CD4-positive, alpha-beta T cell treated with Interleukin-17A for 4 hours (primary cell): ENCODE measurements at places on chromosomes 12 and 14.
A peak's percentile ranks its signal among the peaks of the same experiment; 100 is the strongest.

- no peak for DNase-seq
These were observed 174.4 kb downstream of the TMEM121 start for GRCh38 chr14:105700622-105701288.

DNA sequence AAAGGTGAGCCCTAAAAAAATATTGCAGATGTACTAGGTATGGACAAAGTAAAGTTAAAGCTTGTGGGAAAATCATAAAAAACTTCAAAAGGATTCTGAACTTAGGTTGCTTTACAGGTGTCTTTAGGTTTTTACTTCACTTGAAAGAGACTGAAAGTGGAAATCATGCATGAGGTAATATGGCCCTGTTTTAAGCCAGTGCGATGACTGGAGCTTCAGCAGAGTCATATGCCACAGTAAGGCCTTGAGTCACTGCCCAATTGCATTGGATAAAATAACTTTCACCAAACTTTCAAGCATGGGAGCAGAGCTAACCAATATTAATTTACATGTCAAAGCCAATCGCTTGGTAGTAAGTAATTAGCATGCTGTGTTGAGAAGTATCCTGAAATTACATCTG, 63.9 kb upstream of the TMEM260 start:
- no peak for DNase-seq

GRCh38 chr14:66045572-66046021, 440.6 kb upstream of the CCDC196 start:
- no peak for DNase-seq

DNA sequence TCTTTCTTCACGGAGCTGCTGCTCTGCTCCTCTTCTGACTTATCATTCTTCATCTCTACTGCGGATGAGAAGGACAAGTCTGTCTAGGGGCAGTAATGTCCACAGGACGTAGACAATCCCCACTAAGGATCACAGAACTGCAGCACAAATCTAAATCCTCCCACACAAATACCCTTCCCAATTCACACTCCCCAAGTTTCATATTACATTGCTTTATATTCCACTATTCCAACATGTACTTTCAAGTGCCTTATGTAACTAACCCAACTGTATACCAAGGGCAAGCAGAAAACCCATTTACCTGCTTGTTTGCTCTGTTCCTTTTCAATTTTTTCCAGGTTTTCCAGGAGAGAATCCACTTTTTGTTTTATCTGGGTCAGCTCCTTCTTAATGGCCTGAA, 55.6 kb upstream of the OR5AU1 start:
- no peak for DNase-seq

DNA sequence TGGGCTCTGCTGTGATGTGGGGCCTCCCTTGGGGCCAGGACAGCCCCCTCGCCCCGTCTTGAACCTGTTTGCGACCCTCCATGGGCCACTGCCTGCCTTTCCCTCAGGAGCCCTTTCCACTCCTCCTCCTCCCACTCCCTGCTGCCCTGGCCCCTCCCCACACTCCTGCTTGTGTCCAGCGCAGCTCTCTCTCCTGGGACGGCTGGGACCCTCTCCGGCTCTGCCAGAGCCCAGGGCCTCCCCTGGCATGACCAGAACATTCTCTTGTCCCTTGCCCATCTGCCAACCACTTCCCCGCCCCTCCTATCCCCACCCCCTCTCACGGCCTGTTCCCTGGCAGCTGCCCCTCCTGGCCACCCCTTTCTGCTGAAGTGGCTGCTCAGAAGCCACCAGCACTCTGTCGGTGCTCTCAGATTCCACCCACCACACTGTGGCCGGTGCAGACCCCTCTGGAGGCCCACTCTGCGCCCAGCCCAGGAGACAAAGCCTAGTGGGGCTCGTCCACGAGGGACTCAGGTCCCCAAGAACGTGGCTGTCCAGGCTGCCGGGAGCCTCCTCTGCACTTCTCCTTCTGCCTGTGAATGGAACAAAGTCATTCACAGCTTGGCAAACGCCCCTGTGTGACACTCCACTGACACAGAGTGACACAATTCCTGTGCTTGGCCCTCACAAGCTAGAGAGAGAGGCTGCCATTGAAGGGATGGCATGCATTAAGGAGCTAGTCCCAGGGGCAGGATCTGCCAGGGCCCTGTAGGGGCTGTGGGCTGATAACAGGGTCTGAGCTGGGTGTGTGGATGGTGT, 1.4 kb downstream of the ASPG start:
- no peak for DNase-seq

- no peak for DNase-seq
These were observed 134.3 kb downstream of the KICS2 start for GRCh38 chr12:64087761-64088160.

DNA sequence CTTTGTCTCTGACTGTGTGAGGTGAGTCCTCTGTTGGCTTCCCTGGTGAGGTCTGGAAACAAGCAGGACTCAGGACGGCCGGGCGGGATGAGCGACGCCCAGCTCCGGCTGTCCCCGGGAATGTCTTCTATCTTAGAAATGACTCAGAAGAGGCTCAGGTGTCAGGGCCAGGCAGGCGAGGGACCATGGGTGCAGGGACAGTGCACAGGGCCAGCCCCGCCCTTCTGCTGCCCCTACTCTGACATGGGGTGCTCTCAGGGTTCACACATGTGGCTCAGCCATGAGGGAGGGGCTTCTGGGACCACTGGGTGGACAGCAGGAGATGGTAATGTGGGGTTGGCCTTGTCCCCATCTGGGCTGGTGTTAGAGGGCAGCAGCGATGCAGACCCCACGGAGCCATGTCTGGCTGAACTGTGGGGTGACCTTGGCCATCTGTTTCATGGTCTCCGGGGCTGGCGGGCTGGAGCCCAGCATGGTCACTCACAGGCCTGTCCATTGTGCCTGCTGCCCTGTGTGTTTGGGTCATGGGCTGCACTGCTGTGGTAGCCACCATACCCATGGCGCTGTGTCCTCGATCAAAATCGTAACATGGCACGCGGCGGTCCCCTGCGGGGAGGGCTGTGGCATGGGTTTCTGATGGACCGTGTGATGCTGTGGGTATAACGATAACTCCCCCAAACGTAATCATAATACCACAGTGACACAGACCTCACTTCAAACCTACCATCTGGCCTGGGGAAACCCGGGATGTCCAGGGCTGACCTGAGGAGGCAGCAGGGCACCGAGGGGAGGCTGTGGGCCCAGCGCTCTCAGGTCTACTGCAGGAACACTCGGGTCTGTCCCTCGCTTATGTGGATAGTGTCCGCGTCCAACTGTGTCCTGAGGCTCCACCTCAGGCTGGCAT, 368.8 kb downstream of the TMEM121 start:
- no peak for DNase-seq

- DNase-seq: no peak
These were observed 2.3 kb upstream of the RPL41 start for GRCh38 chr12:56114084-56114483.

- DNase-seq: no peak
These were observed 1004.4 kb upstream of the TMEM132C start for GRCh38 chr12:127262615-127263014.

- no peak for DNase-seq
These were observed 144.2 kb downstream of the ESR2 start for GRCh38 chr14:64149921-64150320.

- DNase-seq: peak; percentile 28
These were observed 788 bp downstream of the ENO2 start for GRCh38 chr12:6914947-6915788.

DNA sequence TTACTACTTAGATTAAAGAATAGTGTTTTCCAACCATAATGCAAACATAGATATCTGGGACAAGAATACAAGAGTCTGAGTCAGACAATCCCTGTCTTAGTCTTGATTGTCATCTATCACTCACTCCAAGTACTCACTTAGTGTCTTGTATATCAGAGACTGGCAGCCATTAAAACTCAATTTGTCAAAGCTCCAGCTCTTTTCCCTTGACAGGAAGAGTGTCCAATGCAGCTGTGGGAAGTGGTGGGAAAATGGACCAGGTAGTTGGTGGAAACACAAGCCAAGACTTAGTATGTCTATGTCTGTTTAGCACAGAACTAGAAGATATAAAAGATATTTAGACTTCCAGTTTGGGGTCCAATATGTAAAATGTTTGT, 271.6 kb upstream of the CLEC14A start:
- DNase-seq: no peak

- DNase-seq: peak; percentile 34
These were observed 42.3 kb upstream of the GLIPR1 start for GRCh38 chr12:75438059-75438754.

DNA sequence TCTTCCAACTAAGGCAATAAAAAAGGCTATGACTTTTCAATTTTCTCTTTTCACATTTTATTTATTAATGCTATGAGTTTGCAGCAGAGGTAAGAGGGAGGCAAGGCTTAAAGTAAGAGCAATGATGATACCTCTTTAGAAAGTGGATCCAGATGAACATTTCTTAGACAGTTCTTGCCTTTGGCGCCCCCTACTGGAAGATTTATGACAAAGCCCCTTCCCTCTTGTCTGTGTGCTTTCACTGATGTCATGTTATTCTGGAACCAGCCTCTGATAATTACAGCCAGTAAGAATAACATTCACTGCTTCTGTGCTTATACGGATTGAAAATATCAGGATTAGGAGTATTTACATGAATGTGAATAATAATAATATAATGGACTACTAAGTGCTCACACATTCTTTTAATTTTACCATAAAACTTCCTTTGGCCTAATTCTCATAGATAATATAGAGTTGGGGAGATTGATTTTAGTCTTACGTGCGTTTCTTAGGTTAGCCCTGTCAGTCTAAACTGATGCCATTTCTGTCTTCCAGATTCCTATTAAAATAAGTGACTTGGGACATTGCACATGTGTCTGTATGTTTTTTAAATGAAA, 1929.9 kb upstream of the SEL1L start:
- no peak for DNase-seq

DNA sequence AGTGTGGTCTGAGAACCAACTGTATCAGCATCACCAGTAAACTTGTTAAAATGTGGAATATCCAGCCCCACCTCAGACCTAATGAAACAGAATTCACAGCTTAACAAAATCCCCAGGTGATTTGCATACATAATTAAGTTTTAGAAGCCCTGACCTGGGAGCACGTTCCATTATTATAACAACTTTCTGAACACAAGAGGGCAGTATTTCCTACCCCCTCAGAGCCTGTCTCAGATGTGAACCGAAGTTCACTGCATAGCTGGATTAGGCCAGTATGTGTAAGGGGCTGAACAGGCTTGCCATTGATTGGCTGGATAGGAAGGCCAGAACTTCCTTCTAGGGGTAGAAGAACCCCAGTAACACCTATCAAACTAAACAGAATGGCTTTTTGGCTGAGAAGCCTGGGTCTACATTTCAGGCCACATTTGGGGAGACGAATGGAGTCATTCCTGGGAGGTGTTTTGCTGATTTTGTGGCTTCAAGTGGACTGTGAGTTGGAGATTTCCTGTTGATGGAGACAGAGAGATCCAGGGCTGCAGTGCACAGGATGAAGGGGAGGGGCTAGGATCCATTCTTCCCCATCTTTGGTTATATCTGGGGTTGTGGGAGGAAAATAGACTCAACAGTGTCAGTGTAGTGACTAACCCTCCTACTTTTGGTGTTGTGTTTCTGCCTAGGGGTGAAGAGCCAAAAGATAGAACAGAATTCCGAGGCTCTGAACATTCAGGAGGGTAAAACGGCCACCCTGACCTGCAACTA, 94.7 kb upstream of the OR4E1 start:
- no peak for DNase-seq

DNA sequence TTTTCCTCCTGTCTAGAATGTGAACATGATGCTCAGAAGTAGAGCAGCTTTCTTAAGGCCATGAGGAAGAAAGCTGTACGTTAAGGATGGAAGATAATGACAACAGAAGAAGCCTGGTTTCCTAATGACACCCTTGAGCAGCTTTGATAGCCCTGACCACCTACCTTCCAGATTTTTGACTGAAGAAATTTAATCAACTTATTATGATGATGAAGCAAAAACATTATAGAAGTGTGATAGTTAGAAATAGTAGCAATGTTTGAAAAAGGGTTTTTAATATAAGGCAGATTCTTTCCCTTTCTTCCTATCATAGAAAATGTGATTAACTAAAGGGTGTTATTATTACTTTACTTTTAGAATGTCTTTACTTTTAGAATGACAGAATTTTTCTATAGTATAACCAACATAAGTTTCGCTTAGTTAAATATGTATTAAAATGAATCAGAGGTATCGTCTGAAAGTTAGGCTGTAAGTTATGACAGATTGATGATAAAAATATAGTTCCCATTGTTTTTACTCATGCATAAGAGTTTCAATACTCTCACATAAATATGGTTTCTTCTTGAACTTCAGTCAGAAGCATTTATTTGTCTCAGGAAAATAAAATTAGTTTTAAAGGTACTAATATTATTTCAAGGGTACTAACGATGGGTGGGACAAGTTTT, 50.1 kb upstream of the PPFIA2 start:
- no peak for DNase-seq

GRCh38 chr14:37230551-37231194, 32.9 kb downstream of the MIPOL1 start:
- DNase-seq: no peak

DNA sequence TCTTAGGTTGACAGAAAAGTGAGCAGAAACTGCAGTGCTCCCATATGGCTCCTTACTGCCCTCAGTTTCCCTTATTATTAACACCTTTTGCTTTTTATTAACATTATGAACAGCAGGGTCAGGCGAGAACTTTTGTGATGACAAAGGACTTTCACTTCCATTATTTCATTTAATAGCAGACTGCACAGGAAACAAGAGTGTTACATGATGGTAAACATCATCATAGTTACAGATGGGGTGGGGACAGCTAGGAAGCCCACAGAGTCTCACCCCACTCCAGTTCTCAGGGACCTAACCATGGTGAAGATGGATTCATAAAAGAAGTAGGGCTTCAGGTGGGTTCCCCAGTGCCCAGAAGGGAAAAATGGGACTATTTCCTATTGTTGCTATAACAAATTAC, 110.1 kb upstream of the PELI2 start:
- DNase-seq: no peak

- DNase-seq: no peak
These were observed 122.3 kb upstream of the ATF1 start for GRCh38 chr12:50641566-50641965.

DNA sequence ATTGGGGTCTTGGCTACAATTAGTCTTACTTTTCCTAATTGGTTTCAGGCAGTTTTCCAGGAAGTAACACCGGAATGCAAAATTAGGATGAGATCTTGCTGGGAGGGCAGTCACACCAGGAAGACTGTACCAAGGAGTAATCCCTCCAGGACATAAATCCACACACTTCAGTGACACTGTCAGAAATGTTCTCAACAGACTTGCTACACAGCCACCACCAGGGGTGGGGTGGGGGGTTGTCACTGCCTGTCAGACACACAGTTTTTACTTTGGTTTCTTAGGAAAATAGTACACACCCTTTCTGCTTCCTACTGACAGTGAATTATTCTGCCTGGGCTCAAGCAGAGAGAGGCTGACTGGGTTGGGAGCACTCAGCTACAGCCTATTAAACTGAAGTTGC, 102.9 kb upstream of the CCDC196 start:
- DNase-seq: no peak

DNA sequence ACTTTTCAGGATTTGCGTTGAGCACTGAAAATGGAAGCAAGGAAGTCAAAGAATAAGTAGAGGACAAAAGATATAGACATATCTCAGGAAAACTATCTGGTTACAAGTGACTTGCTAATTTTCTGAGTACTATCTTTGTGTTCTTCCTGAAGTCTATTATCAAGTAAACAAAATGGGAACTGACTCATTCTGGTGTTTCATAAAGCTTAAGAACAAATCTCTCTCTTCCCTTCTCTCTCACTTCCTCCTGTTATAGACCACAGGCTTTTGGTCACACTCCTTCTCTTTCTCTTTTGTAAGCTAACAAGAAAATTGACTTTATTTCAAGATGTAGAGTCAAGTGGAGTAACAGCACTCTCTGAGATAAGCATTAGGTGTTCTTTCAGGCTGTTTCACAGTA, 406.6 kb upstream of the SYT1 start:
- DNase-seq: no peak
